CD8-positive, alpha-beta memory T cell (primary cell): ENCODE measurements at places on chromosomes 5 and 9. TPM values are rescaled to one million over a fixed set of nuclear protein-coding genes. Genes with fewer than 3 reads are reported as not detected.

GRCh38 chr5:98563885-98564653 is 209.4 kb upstream of the RGMB start:
- H3K4me1 ChIP-seq: no peaks in the 10 kb centered on the region
- H3K4me3 ChIP-seq: no peak overlapping the region
- no peak overlapping the region for H3K27ac ChIP-seq
- no peak for DNase-seq

Gene DOCK2
- total RNA-seq: 157 TPM

GRCh38 chr9:137383784-137384756 is 38.9 kb downstream of the EXD3 start:
- no peaks in the 10 kb centered on the region for H3K36me3 ChIP-seq
- no peak overlapping the region for H3K4me3 ChIP-seq
- no peak overlapping the region for H3K27ac ChIP-seq
- H3K27me3 ChIP-seq: no peaks in the 10 kb centered on the region
- no peak for DNase-seq

DNA sequence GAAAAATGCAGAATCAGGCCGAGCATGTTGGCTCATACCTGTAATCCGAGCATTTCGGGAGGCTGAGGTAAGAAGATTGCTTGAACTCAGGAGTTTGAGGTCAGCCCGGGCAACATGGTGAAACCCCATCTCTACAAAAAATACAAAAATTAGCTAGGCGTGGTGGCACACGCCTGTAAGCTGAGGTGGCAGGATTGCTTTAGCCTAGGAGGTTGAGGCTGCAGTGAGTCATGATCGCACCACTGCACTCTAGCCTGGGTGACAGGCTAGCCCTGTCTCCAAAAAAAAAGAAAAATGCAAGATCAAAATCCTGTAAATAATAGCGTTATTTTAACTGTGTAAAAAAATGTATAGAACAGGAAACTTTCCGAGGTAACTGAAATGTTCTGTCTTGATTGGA is 39.4 kb downstream of the RNF44 start:
- H3K4me1 ChIP-seq: no peaks in the 10 kb centered on the region
- no peak overlapping the region for H3K27ac ChIP-seq
- H3K36me3 ChIP-seq: peaks cover 71% of the 10 kb centered on the region
- no peaks in the 10 kb centered on the region for H3K27me3 ChIP-seq
- H3K4me3 ChIP-seq: no peak overlapping the region

Gene OSMR
- total RNA-seq: not detected

- DNase-seq: no peak
- H3K27ac ChIP-seq: no peak overlapping the region
- H3K4me3 ChIP-seq: no peak overlapping the region
- no peaks in the 10 kb centered on the region for H3K36me3 ChIP-seq
Measured at GRCh38 chr5:127772531-127772930, 69.3 kb downstream of the CCDC192 start.
